Left lobe of liver (tissue), 2 donors: ENCODE measurements at places on chromosomes 7 and 10.

GRCh38 chr10:92768104-92768503, 78.3 kb downstream of the HHEX start:
- no peak for DNase-seq

- DNase-seq: no peak
Measured at GRCh38 chr7:24828891-24829661, 71.8 kb upstream of the GSDME start.

DNA sequence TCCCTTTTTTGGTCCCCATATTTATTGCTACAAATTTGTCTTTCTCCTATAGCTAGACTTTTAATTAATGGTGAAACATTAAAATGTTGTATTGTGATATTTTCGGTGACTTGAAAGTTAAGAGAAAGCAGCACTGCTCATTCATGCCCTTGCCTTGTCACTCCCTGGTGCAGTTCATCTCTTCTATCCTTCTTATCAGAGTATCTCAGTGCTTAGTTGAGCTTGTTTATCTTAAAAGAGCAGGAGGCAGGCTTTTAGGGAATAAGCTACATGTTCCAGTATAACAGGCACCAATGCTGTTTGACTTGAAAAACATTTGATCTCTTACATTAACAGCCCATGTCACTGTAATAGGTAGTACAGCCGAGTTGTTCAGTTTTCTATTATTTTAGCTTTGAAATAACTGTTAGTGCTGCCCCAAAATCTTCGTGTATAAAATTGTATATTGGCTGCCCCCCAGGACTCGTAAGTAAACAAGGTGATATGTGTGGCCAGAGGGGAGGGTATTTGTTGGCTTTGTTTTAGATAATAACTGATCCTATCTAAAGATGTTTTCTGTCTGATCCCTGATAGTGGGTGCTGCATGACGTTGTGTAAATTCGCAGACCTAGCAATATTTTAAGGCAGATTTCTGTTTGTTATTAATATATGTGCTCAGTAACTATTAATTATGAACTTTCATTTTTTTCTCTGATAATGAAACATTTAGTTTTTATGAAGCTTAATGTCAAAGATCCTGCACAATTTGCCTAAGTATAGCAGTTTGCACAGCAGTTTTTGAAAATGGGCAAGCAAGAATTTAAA, 96.5 kb downstream of the BTRC start:
- no peak for DNase-seq

GRCh38 chr7:1158203-1159126, 1.5 kb downstream of the ZFAND2A start:
- no peak for DNase-seq

- DNase-seq: no peak
Measured at GRCh38 chr7:138935465-138936011, 45.7 kb downstream of the KIAA1549 start.

DNA sequence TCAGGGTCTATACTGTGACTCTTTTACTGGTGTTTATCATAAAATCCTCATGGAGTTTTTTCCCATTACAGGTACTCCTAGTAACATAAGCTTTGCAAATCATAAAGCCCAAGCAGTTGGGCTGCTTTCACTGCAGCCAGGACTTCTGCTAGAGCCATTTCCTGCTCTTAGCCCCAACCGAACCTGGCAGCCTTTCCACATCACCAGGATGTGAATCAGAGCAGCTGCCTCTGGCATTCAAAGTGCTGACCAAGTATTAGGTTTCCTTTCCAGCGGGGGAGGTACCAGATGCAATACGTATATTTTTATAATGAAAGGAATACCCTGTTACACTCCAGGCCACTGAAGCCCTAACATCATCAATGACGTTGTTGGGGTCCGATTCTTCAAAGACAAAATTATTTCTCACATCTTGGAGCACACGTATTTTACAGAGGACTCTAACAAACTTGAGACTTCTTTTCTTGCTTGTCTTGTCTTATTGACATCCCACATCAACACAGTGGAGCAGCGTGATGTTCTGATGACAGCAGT, 3.6 kb upstream of the HTR5A start:
- DNase-seq: no peak

DNA sequence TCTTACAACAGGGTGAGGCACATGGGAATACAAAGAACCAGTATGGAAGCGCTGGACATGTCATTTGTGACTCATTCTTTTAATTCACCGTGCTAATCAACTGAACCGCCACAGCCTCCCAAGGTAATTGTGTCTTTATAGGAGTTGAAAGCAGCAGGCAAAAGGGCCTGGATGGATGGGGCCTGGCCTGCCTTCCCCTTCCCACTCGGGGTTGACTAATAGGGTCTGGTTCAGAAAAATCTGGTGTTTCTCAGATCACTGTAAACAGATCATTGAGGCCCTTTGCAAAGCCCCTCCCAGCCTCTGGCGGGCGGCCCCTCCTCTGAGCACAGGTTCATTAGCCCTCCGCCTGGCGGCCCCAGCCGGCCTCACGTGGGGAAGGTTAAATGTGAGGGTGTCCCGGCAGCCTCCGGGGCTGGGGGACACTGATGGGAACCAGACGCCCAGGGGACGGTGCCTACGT, 100.8 kb downstream of the EBF3 start:
- no peak for DNase-seq

DNA sequence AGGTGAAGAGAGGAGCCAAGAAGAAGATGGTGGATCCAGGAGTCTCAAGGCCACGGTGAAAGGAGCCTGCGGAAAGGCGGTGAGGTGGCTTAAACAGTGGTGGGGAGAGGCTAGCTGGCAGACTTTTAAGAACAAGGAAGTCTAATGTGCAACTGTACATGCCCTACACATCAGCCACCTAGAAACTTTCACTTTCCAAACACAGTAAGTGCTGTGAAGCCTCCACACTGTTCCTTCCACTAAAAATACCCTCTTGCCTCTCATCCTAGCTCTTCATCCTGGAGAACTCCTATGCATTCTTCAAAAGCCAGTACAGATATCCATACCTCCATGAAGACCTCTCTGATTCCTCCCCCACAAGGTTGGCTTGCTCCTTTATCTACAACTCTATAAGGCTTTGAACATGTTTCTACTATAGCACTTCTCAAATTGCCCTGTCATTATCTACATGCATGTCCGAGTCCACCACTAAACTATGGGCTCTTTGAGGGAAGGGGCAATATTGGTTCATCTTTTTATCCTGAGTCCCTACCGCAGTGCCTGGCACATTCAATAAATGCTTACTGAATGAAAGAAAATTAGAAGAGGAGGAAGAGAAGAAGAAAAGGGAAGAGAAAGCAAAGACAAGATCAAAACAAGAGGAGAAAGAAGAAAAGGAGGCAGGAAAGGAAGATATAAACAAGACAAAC, 54.2 kb downstream of the DNAJC12 start:
- no peak for DNase-seq

GRCh38 chr10:91495402-91495801, 85.3 kb downstream of the HECTD2 start:
- no peak for DNase-seq

GRCh38 chr7:100803398-100804161, 23.7 kb downstream of the EPHB4 start:
- DNase-seq: peak; percentile 59

DNA sequence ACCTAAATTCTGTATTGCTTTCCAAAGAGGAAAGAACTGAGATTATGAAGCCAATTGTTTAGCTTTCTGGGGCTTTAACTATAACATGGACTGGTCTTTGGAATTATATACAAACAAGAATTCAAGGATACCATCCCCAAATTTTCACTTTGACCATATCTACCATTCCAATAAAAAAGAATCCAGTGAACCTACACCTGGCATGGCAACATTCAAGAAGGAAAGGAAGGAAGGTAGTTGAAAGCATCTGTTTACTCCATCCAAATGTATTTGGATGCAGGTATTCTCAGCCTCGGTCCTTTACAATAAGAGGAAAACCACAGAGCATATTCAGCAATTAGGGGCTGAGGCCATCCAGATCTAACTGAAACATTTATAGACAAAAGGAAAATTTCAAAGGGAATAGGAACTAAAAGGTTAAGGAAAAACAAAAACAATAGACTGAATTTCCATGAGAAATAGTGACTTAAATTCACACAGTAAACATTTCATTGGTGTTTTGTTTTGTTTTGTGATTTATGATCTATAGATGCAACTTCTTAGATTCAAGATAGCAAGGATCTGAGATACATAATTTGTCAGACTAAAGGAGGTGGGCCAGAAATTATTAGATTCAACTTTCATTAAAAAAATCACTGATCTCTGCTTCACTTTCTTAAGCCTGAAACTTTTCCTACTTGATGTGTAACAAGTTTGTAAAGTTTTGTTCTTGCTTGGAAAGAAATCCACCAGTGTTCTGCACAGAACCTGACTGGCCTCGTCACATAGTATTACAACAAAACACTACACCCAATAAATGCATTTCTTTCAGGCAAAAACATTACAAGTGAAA, 12.7 kb downstream of the SKIDA1 start:
- DNase-seq: no peak

- no peak for DNase-seq
Measured at GRCh38 chr10:50516171-50516570, 107.6 kb downstream of the SGMS1 start.

- peak; percentile 54 for DNase-seq
Measured at GRCh38 chr10:72009425-72010081, 45.4 kb downstream of the CHST3 start.

- DNase-seq: no peak
Measured at GRCh38 chr10:72243822-72244437, 27.9 kb upstream of the ASCC1 start.

- no peak for DNase-seq
Measured at GRCh38 chr10:92969151-92969550, 91.4 kb upstream of the CYP26C1 start.

- DNase-seq: no peak
Measured at GRCh38 chr10:123449234-123449962, 216.8 kb upstream of the GPR26 start.

GRCh38 chr10:85961073-85961472, 405.5 kb downstream of the GRID1 start:
- no peak for DNase-seq

- no peak for DNase-seq
Measured at GRCh38 chr7:139916717-139917395, 87.8 kb downstream of the TBXAS1 start.

GRCh38 chr7:113083132-113083815, 3.4 kb downstream of the GPR85 start:
- DNase-seq: no peak

- DNase-seq: no peak
Measured at GRCh38 chr10:120949609-120950031, 98.5 kb downstream of the WDR11 start.

DNA sequence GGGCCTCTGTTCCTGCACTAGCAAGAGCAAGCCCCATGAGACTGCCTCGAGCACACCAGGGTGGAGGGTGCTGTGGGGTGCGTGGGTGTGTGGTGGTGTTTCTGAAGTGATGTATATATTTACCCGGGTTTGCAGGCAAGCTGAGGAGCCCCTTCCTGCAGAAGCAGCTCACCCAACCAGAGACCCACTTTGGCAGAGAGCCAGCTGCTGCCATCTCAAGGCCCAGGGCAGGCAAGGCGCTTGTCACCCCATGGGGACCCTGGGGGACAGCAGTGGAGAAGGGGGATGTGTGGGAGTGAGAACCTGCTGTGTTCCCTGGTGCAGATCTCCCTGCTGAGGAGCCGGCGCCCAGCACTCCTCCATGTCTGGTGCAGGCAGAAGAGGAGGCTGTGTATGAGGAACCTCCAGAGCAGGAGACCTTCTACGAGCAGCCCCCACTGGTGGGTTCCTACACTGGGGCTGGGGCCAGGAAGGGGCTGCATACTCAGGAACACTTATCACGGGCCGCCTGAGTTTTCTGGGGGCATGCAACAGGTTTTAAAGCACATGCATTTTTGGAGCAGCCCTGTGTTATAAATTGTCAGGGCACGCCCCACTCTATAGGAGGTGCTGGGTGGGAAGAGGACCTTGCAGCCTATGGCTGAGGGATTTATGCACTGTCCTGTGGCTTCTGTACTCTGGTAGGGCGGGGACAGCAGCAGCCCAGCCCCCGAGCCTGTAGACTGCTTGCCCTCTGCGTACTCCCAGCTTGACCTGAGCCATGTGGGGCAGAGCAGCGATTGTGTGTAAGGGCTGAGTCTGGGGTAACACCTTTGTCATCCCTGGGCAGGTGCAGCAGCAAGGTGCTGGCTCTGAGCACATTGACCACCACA, 5.9 kb downstream of the PGAM2 start:
- peak; percentile 42 for DNase-seq

- no peak for DNase-seq
Measured at GRCh38 chr10:75770626-75771081, 339.2 kb downstream of the LRMDA start.

DNA sequence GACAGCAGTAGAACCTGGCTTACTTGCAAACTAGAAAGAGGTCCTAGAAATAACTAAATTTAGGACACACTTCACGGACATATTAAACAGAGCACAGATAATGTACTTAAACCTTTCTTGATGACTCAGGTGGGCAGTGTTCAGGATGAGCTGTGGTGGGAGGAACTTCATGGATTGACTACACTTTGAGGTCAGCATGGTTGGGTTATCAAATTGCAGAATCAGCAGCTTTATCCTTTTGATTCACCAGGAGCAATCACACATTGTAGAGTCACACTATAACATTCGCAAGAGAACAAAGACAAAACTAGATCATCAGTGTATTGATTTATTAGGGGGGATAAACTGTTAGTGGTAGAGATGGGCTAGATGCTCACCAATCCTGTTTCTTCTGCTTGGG, 38.6 kb upstream of the AGK start:
- no peak for DNase-seq

GRCh38 chr10:110547139-110547761, 20.2 kb upstream of the SMC3 start:
- no peak for DNase-seq

DNA sequence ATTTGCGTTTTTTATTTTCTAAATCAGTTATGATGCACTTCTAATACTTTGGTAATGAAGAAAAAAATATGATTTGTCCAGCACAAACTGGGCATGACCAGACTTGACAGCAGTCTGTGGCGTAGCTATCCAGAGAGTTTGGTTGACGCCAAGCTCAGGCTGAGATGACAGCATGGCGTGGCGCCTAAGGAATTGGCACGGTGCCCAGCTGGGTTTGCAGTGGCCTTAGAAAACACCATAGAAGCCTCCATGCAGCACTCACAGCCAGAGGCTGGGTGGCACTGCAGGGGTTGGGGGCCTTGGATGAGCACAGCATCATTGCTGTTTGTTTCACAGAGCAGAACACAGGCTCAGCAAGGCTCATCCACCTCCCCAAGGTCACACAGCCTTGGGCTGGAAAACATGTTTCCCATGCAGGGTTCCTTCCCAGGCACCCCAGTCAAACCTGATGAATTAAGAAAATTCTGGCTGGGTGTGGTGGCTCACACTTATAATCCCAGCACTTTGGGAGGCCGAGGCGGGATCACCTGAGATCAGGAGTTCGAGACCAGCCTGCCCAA, 88.9 kb downstream of the GTF2IRD1 start:
- DNase-seq: no peak
